ENCODE measurements at places on chromosomes 1 and 21.

DNA sequence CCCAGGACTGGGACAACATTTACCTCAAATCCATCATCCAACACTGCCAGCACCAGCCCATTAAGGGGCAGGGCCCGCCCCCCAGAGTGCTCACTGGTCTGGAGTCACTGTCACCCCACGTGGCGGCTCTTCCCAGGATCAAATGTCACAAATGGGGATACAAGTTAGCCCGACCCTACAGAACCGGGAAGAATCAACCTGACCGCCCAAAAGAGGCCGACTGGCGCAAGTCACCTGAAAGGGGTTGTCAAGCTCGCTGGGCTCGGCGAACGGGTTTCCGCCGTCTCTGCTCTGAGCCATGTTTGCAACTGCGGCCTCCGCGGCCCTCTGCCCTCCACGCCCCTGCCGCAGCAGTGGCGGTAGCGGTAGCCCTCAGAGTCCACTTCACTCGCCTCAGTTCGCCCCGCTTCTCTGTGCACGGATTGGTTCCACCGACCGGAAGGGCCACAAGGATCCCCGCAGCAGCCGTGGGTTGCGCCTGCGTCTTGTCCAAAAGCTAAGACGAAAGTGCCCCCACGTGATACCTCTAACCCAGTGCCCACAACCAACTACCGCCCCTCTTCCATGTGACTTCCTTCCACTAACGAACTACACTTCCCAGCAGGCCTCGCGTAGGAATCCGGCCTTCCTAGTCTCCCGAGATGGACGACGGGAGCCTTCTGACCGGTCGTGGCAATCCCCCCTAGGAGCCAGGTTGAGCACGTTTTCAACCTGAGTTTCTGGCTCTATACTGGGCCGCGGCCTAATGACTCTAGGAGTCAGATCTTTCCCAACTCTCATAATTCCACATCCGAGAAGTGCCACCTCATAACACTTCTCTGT lies at the start of gene SCAMP3:
SCAMP3 (minus strand) TSS at position 509 of the 822 bp plus-strand sequence; CDS start at position 300, 209 bp downstream.
- DNase-seq: peak; percentile 96

- no peak for DNase-seq
Observed at GRCh38 chr1:201749059-201749690, 79.8 kb upstream of the IPO9 start.

- no peak for DNase-seq
Observed at GRCh38 chr1:117648015-117648414, 42.2 kb downstream of the TENT5C start.

GRCh38 chr1:94105957-94106529 lies 14.9 kb downstream of the ABCA4 start:
- no peak for DNase-seq

DNA sequence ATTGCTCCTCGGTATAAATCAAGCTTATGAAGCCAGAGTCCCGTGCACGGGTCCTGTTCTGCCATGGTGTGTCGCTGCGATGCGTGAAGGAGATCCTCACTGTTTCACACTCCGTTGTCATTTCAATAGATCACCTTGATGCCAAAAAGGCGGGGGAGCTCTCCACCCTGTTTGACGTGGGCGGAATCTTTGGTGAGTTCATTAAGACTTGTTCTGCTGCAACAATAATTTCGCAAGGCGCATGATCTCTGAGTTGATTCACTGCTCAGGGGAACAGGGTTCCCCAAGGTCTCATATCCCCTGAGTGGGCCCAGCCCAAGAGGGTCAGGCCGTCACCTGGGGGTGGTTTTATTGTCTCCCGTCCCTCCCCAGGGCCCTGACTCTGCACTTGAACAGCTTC lies 50.0 kb downstream of the SLC37A1 start:
- DNase-seq: no peak

DNA sequence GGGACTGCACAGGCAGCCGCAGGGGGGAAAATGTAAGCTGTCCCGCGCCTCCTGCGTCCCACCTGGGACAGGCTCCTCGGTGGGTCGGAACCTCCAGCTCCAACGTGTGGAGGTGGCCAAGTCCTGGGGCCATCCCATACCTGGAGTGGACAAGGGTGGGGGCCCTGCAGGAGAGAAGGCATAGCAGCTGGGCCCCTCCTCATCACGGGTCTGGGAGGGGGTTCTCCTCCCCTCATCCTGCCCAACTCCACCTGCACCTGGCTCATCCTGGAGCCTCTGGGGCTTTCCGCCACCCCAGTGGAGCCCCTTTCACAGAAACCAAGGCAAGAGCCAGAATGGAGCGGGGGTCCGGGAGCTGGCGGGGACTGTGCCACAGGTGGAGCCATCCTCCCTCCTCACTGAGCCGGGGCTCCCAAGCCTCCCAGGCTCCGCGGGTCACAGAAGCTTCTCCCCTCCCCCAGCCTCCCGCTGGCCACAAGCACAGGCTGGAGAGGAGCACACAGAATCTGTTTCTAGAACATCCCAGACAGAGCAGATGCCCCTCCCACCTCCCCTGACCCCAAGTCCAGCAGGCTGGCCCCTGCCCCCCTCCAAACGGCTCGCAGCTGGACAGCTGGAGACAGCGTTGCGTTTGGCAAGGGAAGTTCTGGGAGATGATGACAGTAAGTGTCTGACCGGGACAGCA lies 65.8 kb downstream of the MEGF6 start:
- no peak for DNase-seq

DNA sequence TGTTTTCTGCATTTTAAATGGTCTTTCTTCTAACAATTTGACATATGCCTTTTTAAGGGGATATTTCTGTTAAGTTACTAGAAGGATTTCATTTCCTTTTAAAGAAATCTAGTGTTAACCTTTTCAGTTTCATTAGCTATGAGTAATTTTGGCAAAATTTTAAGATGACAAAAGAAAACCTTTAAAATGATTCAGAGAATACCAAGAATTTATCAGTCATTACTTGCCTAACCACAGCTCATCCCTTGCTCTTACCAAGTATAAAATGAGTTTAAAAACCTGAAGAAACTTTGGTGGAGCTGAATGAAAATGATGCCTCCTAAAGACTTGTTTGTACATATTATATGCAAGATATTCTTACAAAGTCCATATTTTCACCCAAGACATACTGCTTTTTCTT lies 101.7 kb downstream of the NEK7 start:
- no peak for DNase-seq

DNA sequence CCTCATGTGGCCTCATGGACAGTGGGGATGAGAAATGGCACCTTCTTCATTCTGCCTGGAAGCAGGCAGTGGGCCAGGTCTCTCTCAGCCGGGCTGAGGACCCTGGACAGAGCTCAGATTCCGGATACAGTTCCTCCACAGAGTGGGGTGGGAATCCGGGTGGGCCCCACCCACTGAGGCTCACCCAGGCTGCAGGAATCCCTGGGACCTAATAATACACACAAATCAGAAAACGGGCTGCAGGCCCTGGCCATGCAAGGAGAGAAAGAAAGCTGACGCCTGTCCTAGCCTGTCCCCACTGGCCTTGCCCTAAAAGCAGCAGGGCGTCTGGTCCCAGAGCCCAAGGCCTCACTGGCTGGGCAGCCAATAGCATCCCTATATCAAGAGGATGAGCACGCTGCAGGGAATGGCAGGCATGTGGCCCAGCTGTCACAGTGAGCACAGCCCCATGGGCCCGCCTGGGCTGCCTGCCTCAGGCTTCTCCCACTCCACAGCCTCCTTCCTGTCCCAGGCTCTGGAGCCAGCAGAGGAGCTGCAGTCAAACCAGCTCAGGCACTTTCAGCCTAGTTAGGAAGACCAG lies 25.3 kb downstream of the ACTA1 start:
- no peak for DNase-seq

- no peak for DNase-seq
Observed at GRCh38 chr1:107935396-107936064, 29.4 kb downstream of the VAV3 start.

DNA sequence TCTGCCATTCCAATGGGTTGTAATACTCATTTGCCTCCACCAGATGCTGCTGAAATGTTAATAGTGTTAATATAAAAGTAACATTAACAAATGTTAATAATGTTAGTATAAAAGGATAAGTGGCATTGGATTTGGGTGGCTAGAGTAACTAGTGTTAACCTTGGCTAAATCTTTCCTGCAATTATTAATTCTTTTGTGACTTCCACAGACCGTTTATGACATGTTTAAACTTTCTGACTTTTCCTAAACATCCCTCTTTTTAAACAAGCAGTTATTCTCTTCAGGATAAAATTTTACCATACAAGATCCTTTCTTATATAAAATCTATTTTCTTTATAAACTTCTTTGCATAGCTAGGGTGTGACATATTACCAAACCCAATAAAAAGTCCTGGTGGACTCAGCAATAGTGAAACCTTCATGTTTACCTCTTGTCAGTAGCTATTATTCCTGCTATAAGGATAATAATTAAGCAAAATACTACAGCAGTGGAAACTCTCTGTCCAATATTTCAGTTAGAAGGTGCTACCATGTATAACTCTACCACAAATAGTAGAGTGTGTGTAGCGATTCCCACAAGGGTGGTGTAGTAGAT lies 41.5 kb downstream of the CCDC30 start:
- no peak for DNase-seq

DNA sequence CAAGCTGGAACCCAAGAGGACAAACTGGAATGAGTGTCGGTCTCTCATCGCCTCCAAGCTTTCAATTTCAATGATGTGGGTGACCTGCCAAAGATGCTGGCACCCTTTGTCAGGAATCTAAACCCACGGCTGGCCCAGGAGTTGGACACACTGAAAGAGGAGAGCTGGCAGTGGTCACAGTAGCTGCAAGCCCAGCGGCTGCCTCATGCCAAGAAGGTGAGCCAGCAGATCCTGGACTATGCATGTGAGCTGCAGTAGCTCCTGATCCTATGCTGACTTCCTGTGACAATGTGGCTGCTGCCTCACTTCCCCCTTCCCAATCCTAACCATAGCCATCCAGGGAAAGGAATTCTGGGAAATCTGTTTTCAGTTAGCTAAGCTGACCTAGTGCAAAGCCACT lies 117.0 kb upstream of the VAV3 start:
- DNase-seq: no peak

- DNase-seq: no peak
Observed at GRCh38 chr1:234094172-234094571, 189.7 kb downstream of the SLC35F3 start.

GRCh38 chr1:8646189-8646588 lies 171.3 kb downstream of the RERE start:
- no peak for DNase-seq

DNA sequence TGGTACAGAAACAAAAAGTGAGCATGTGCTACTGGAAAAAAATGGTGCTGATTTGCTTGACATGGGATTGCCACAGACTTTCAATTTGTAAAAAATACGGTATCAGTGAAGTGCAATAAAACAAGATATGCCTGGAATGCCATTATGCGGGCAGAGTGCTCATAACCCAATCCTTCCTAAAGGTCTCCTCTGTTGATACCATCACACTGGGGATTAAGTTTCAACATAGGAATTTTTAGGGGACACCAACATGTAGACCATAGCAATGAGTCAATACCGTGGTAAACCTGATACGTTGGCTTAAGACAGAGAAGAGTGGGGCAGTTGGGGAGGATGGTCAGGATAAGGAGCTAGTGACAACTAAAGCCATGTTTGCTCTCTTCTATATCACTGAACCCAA lies 20.5 kb downstream of the MX1 start:
- no peak for DNase-seq

GRCh38 chr21:25580912-25581260 lies 26.4 kb downstream of the MRPL39 start:
- DNase-seq: no peak

- DNase-seq: peak; percentile 27
Observed at GRCh38 chr1:184297244-184297750, 89.5 kb upstream of the C1orf21 start.

- no peak for DNase-seq
Observed at GRCh38 chr1:184635347-184635979, 119.2 kb downstream of the EDEM3 start.

- no peak for DNase-seq
Observed at GRCh38 chr1:27144049-27144748, 10.7 kb downstream of the SLC9A1 start.

DNA sequence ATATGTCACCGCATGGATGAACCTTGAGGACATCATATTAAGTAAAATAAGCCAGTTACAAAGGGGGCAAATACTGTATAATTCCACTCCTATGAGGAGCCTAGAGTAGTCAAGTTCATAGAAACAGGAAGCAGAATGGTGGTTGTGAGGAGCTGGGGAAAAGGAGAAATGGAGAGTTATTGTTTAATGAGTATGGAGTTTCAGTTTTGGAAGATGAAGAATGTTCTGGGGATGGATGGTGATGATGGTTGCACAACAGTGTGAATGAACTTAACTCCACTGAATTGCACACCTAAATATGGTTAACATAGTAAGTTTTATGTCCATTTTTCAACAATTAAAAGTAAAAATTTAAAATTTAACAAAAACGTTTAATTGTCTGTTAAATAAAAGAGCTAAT lies 220.9 kb upstream of the JUN start:
- DNase-seq: no peak

DNA sequence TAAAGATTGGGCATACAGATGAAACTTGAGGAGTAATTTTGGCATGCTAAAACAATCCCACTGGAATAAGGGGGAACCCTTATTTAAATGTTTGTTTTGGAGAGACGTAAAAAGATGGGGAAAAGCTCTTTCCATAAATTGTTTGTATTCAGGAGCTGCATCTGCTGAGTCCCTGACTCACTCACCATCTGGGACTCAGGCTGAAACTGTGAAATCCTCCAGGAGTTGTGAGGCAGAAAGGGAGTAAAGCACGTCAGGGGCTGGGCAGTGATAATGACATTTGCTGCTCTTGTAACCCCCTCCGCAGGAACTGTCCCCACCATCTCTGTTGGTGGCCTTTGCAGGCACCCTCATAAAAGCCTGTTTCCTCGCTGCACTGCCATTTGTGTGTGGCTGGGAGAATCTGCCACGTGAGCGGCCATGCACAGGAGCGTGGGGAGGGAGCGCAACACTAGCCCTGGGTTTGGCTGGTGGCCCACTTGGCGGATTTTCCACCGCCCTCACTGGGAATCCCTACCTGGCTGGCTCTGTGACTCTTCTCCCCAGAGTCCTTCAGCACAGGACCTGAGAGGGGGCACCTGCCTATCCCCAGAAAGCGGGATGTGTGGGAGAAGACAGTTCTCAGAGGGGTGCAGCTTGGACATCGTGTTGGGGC lies 45.3 kb downstream of the ZSCAN20 start:
- DNase-seq: no peak

- no peak for DNase-seq
Observed at GRCh38 chr1:107593501-107594209, 371.3 kb downstream of the VAV3 start.

DNA sequence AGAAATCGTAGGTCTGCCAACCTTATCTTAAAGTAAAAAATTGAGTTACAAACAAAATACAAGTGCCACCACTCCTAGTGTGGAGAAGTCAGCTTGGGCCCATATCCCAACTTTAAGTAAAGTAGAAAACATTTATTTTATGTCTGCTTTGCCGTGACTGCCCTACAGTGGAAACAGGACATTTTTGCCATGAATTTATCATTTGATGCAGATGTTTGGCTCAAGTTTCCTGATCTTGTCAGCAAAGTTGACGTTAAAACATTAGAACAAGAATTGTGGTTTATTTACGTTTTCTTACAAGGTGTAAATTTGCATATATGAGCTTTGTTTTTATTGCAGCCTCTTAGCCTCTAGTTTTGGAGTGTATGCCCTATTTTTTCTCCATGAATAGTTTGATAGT lies 17.1 kb upstream of the KCNJ15 start:
- no peak for DNase-seq

All from right renal pelvis (tissue), 4 donors.